ENCODE measurements at places on chromosomes 16 and 17. TPM values are rescaled to one million over a fixed set of nuclear protein-coding genes. Genes with fewer than 3 reads are reported as not detected.

GRCh38 chr16:52193441-52193840 lies 353.5 kb downstream of the TOX3 start:
- H3K36me3 ChIP-seq, result no peaks in the 10 kb centered on the region
- no peaks in the 10 kb centered on the region for H3K27me3 ChIP-seq

- no peaks in the 10 kb centered on the region for H3K36me3 ChIP-seq
- no peak overlapping the region for H3K27ac ChIP-seq
- no peaks in the 10 kb centered on the region for H3K4me1 ChIP-seq
- peaks cover 13% of the 10 kb centered on the region for H3K27me3 ChIP-seq
- DNase-seq, result no peak
- no peak overlapping the region for H3K4me3 ChIP-seq
Observed at GRCh38 chr16:84827131-84827574, 7.4 kb downstream of the CRISPLD2 start.

- no peaks in the 10 kb centered on the region for H3K36me3 ChIP-seq
- no peak overlapping the region for H3K4me3 ChIP-seq
- H3K4me1 ChIP-seq, result peaks cover 7% of the 10 kb centered on the region
- H3K27ac ChIP-seq, result no peak overlapping the region
- no peak for DNase-seq
Observed at GRCh38 chr17:4474093-4474492, 24.6 kb upstream of the SPNS2 start.

GRCh38 chr16:50802000-50802399 lies 60.1 kb downstream of the CYLD start:
- no peaks in the 10 kb centered on the region for H3K27me3 ChIP-seq
- H3K4me1 ChIP-seq, result peaks cover 15% of the 10 kb centered on the region
- H3K27ac ChIP-seq, result peak overlapping the region; percentile 48

DNA sequence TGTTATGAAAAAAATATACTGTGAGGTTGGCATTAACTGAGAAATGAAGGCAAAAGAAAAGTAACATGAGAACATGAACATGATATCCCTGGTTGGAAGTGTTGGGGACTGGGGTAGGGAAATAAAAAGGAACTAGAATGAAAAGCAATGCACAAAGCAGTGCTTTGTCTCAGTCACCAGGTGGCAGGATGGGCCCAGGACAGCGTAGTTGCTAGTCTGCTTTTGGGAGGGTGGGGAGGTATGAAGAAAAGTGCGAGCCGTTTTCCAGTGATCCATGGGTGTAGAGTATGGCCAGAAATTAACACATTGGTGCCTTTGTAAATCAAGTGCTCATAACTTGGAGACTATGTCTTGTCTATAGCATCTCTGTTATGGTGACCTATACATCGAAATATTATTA lies 662.5 kb upstream of the SALL1 start:
- peaks cover 1% of the 10 kb centered on the region for H3K27me3 ChIP-seq
- H3K36me3 ChIP-seq, result no peaks in the 10 kb centered on the region
- H3K4me1 ChIP-seq, result no peaks in the 10 kb centered on the region
- H3K4me3 ChIP-seq, result no peak overlapping the region

CALCOCO2 gene
- polyA plus RNA-seq, result 157 TPM

DNA sequence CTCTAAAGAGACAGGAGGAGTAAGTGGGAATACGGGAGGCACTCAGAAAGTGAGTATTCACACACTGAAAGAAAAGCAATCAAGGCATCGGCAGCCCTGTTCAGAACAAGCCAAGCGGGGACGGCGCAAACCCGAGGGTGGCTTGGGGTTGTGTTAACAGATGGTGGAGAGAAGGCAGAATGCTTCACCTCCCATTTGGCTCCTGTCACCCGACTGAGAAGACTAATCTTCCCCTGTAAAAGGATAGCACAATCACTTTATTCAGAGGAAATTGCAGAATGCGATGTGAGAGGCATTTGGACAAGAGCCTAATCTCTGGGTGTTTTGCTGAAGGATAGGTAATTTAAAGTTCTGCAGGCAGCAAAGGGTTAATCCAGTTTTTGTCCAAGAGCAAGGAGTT lies 119.3 kb upstream of the WSCD1 start:
- no peak overlapping the region for H3K4me3 ChIP-seq
- DNase-seq, result no peak
- H3K36me3 ChIP-seq, result peaks cover 6% of the 10 kb centered on the region

MT4 gene
- not detected for polyA plus RNA-seq

C17orf78 gene
- not detected for polyA plus RNA-seq

DNA sequence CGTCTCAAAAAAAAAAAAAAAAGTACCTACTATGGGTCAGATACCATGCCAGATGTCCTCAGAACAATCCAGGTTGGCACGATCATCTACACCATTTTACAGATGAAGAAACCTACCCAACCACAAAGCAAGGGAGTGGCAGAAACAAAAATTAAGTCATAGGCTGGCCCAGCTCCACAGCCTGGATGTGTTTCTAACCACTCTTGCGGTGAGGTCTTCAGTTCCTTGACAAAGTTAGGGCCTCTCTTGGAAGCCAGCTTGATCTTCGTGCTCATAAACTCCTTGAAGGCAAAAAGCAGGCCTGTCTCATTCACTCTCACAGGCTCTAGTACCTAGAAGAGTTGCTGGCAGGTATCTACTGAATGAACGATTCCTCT lies 6.2 kb downstream of the GGA2 start:
- no peaks in the 10 kb centered on the region for H3K27me3 ChIP-seq
- H3K4me1 ChIP-seq, result peaks cover 85% of the 10 kb centered on the region
- H3K4me3 ChIP-seq, result no peak overlapping the region
- no peak for DNase-seq
- no peak overlapping the region for H3K27ac ChIP-seq

DNA sequence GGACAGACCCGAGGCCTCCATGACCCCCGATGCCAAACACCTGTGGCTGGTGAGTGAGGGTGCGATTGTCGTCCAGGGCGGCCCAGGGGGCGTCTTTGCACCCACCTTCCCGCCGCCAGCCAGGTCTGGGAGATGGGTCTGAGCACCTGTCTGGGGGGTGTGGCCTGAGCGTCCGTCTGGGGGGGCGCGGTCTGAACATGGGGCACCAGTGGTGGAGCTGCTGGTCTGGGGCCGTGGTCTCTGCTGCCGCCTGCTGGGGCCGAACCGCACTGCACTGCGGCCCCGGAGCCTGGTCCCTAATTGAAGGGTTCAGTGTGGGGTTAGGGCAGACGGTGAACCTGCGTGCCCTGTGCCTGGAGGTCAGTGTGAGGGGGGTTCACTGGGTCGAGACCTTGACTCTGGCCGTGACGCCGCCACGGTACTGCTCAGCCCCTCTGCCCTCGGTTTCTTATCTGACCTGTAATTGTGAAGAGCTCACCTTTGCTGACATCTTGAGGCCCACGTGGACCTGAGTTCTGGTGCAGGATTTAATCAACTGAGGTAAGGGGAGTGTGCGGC lies 12.6 kb upstream of the TCF25 start:
- no peaks in the 10 kb centered on the region for H3K36me3 ChIP-seq
- H3K27me3 ChIP-seq, result no peaks in the 10 kb centered on the region
- DNase-seq, result peak; percentile 75
- peaks cover 33% of the 10 kb centered on the region for H3K4me1 ChIP-seq

DNA sequence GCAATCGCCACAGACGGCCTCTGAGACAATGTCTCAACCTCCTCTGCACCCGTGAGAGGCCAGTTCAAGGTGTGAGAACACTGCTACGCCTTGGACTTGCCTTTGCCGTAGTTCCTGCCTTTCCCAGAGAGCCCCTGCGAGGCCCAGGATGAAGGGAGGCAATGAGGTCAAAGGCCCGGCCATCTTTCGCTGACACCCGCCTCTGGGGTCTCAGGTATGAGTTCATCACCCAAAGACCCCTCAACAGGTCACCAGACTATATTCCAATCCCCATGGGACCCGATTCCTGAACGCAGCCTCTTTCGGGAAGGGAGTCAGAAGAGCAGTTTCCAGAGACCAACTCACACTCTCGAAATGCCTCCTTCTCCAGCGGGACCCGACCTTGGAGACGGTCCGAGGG lies 573.5 kb downstream of the KCNJ18 start:
- no peaks in the 10 kb centered on the region for H3K36me3 ChIP-seq
- no peak overlapping the region for H3K4me3 ChIP-seq
- H3K27me3 ChIP-seq, result no peaks in the 10 kb centered on the region
- H3K4me1 ChIP-seq, result no peaks in the 10 kb centered on the region
- no peak overlapping the region for H3K27ac ChIP-seq
- DNase-seq, result no peak

DNA sequence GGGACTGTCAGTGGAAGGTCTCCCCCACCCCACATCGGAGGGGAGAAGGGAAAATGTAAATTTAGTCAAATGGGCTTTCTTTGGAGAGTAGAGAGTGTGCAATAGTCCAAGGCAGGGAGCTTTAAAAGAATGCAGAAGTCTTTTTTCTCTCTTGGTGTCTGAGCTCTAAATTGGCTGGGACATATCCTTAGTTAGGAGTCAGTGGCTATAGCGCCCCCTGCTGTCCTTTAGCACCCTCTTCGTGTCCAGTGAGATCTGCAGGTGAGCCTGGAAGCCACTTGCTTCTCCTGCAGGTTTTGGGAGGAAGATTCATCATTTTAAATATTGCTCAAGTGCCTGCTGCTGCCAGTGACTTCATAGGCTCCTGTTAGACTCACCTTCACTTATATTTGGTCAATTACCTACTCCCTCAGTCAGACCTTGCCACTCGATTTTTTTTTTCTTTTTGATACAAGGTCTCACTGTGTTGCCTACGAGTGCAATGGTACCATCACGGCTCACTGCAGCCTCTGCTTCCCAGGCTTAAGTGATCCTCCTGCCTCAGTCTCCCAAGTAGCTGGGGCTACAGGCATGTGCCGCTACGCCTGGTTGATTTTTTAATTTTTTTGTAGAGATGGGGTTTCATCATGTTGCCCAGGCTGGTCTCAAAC lies 174.8 kb downstream of the PRKCB start:
- H3K27ac ChIP-seq, result peak overlapping the region; percentile 90
- peak; percentile 76 for DNase-seq
- peaks cover 5% of the 10 kb centered on the region for H3K36me3 ChIP-seq
- no peak overlapping the region for H3K4me3 ChIP-seq

- no peak overlapping the region for H3K27ac ChIP-seq
- peaks cover 25% of the 10 kb centered on the region for H3K4me1 ChIP-seq
- peaks cover 14% of the 10 kb centered on the region for H3K27me3 ChIP-seq
- no peak overlapping the region for H3K4me3 ChIP-seq
Observed at GRCh38 chr16:84839054-84839453, 19.3 kb downstream of the CRISPLD2 start.

DNA sequence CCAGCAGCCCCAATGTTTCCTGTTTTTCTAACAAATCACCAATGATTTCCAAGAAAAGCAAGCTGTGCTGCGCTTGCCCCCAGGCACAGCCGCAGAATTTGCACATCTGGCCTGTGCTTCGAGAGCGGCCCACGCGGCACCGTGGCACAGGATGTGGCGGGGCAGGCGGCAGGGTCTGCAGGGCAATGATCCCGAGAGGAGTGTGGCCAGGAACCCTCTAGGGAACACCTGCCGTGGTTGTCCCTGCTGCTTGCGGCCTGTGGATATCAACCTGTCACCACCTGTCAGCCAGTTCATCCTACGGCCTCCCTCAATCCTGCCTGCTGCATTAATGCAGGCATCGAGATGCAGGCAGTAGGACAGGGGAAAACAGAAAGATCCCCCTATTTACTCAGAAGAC lies 24.0 kb downstream of the PIK3R5 start:
- DNase-seq, result peak; percentile 71
- H3K4me3 ChIP-seq, result peak overlapping the region; percentile 89
- peaks cover 11% of the 10 kb centered on the region for H3K36me3 ChIP-seq
- peak overlapping the region; percentile 92 for H3K27ac ChIP-seq

- peaks cover 14% of the 10 kb centered on the region for H3K4me1 ChIP-seq
- peaks cover 1% of the 10 kb centered on the region for H3K36me3 ChIP-seq
- no peak overlapping the region for H3K4me3 ChIP-seq
- no peak overlapping the region for H3K27ac ChIP-seq
- DNase-seq, result no peak
Observed at GRCh38 chr17:32763855-32764439, 113.0 kb downstream of the MYO1D start.

GRCh38 chr16:9170470-9170869 lies 79.0 kb downstream of the HAPSTR1 start:
- no peaks in the 10 kb centered on the region for H3K4me1 ChIP-seq
- H3K27ac ChIP-seq, result no peak overlapping the region
- H3K27me3 ChIP-seq, result peaks cover 4% of the 10 kb centered on the region
- H3K36me3 ChIP-seq, result no peaks in the 10 kb centered on the region
- no peak overlapping the region for H3K4me3 ChIP-seq

FSCN2 gene
- polyA plus RNA-seq, result not detected

TBC1D3 gene
- not detected for polyA plus RNA-seq

GRCh38 chr16:88442727-88443576 lies 10.1 kb upstream of the ZFPM1 start:
- peaks cover 4% of the 10 kb centered on the region for H3K4me1 ChIP-seq
- H3K4me3 ChIP-seq, result no peak overlapping the region
- H3K27ac ChIP-seq, result peak overlapping the region; percentile 32
- no peaks in the 10 kb centered on the region for H3K27me3 ChIP-seq
- no peaks in the 10 kb centered on the region for H3K36me3 ChIP-seq

DNA sequence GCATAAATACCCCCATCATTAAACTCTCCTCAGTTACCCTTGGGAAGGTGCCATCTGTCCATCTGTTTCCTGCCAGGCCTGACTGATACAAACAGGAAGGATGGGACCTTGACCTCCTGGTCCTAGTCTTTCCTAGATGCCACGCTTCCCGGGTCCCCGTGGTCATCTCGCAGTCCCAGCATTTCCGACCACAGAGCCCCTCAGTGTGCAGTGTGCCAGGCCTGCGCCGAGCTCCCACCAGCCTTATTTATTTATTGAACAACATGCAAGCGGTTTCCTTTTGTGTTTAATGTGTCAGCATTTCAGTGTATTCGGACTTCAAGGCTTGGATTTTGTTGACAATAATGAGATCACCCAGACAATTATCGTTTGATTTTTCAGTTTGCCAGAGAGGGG lies 45.6 kb upstream of the NKD1 start:
- no peaks in the 10 kb centered on the region for H3K4me1 ChIP-seq
- no peak overlapping the region for H3K27ac ChIP-seq
- H3K4me3 ChIP-seq, result no peak overlapping the region
- no peaks in the 10 kb centered on the region for H3K36me3 ChIP-seq
